ENCODE measurements at places on chromosomes 13 and 19. TPM values are rescaled to one million over a fixed set of nuclear protein-coding genes. Genes with fewer than 3 reads are reported as not detected.

DNA sequence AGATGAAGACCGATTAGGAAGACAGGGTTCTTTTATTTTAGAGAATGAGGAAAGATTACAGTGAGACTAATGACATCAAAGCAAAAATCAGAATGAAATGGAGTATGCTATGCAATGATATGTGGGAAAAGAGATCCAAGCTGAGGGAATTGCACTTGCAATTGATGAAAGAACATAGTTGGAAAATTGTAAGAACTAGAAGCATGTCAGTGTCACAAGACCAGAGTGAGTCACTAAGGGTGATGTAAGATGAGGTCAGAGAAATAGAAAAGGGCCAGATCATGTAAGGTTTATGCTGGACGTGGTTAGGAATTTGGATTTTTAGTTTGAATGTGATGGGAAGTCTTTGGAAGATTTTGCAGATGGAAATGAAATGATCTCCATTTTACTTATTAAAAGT is 1937.3 kb downstream of the OLFM4 start:
- no peak for DNase-seq

- DNase-seq = no peak
These were observed 2.6 kb downstream of the LHB start for GRCh38 chr19:49014123-49014869.

DNA sequence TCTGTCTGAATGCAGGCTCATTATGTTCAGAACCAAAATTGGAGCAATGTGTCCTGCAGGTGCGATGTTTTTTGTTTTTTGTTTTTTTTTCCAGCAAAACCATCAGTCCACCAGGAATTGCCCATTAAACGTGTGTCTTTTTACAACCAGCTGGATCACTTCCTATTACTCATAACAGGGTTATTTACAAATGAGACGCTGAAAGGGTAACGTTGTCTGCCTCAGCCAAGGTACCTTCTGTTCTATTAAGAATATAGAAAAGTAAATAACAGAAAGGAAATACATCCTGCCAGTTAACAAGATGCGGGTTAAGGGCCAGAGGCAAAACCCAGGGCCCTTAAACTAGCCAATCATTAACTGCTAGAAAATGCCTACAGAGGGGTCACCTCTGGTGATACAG is 590.4 kb downstream of the TBC1D4 start:
- no peak for DNase-seq

GRCh38 chr13:25502031-25502430 is 130.3 kb downstream of the ATP8A2 start:
- no peak for DNase-seq

C5AR1 gene
- total RNA-seq = 1.7 TPM

Measured in gastrocnemius medialis (tissue), 4 donors.